ENCODE measurements at places on chromosomes 3 and 15. TPM values are rescaled to one million over a fixed set of nuclear protein-coding genes. Genes with fewer than 3 reads are reported as not detected.
A peak's percentile ranks its signal among the peaks of the same experiment; 100 is the strongest.

Gene WDR93
- total RNA-seq: not detected

Gene SLC26A6
- total RNA-seq: 33.6 TPM

GRCh38 chr3:139281522-139282196, 62.2 kb upstream of the MRPS22 start:
- H3K4me3 ChIP-seq: no peak overlapping the region
- no peaks in the 10 kb centered on the region for H3K36me3 ChIP-seq
- no peaks in the 10 kb centered on the region for H3K4me1 ChIP-seq
- no peak overlapping the region for H3K27ac ChIP-seq
- H3K27me3 ChIP-seq: no peaks in the 10 kb centered on the region

GRCh38 chr3:56303487-56303886, 164.8 kb downstream of the ERC2 start:
- H3K27ac ChIP-seq: no peak overlapping the region
- H3K27me3 ChIP-seq: no peaks in the 10 kb centered on the region
- DNase-seq: peak; percentile 44
- H3K36me3 ChIP-seq: no peaks in the 10 kb centered on the region
- H3K4me3 ChIP-seq: no peak overlapping the region
- H3K4me1 ChIP-seq: no peaks in the 10 kb centered on the region

GRCh38 chr3:31671976-31672375, 139.3 kb downstream of the STT3B start:
- no peaks in the 10 kb centered on the region for H3K4me1 ChIP-seq
- DNase-seq: no peak
- no peaks in the 10 kb centered on the region for H3K36me3 ChIP-seq
- no peak overlapping the region for H3K4me3 ChIP-seq
- H3K27ac ChIP-seq: no peak overlapping the region

DNA sequence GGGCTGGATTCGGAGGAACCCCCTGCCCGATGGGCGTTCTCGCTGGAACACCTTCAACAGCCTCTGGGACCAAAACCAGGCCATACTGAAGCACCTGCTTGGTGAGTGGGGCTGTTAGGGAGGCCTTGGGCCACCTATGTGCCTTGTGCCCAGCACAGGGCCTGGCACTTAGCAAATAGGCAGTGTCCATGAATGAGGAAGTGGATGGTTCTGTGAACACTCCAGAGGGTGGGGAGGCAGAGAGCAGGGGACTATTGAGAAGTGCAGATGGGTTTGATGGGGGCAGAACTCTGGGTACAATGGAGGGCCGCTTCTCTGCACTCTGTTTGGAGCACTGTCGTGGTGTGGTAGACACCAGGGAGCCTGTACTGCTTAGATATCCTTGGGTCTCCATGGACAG, 1.5 kb downstream of the ECE2 start:
- H3K27ac ChIP-seq: no peak overlapping the region
- H3K36me3 ChIP-seq: no peaks in the 10 kb centered on the region
- no peaks in the 10 kb centered on the region for H3K4me1 ChIP-seq
- no peak overlapping the region for H3K4me3 ChIP-seq
- no peak for DNase-seq
